ENCODE measurements at places on chromosomes 16 and 17. TPM values are rescaled to one million over a fixed set of nuclear protein-coding genes. Genes with fewer than 3 reads are reported as not detected.

DNA sequence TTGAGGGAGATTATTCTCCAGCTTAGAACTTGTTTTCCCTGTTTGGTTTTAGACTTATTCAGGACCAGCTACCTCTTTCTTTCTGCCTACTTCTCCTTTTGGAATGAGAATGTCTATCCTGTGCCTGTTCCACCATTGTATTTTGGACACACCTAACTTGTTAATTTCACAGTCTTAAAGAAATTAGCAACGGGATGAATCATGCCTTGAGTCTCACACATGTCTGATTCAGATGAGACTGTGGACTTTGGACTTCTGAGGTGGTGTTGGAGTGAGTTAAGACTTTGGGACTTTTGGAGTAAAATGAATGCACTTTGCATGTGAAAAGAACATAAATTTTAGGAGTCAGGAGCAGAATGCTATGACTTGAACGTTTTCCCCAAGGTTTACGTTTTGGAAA is 581.4 kb downstream of the CDH11 start:
- no peak for DNase-seq
- H3K27ac ChIP-seq: no peak overlapping the region
- H3K4me3 ChIP-seq: no peak overlapping the region
- H3K27me3 ChIP-seq: no peaks in the 10 kb centered on the region
- no peaks in the 10 kb centered on the region for H3K36me3 ChIP-seq
- H3K4me1 ChIP-seq: no peaks in the 10 kb centered on the region

DNA sequence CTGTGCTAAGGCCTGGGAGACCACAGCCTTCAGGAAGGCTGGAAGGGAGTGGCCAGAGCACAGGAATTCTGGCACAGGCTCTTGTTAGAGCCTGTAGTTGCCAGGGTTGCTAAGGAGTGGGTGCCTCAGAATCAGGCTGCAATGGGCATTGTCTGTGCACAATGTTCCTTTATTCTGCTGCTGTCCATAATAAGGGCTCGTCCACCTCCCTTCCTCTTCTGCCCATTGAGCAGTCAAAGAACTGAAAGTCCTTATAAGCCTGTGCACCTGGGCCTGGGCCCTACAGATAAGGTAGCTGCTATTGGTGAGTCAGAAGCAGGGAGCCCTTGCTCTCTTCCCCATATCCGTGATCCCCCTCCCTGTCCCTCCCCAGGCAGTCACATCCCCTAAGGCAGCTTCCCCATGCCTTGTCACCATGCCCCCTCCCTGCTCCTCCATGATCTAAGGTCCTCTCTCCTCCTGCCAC is 5.4 kb upstream of the CNGB1 start:
- H3K4me1 ChIP-seq: no peaks in the 10 kb centered on the region
- H3K36me3 ChIP-seq: no peaks in the 10 kb centered on the region
- no peaks in the 10 kb centered on the region for H3K27me3 ChIP-seq
- no peak overlapping the region for H3K4me3 ChIP-seq

GRCh38 chr17:37735165-37735564 is 9.7 kb downstream of the HNF1B start:
- H3K4me3 ChIP-seq: no peak overlapping the region
- DNase-seq: no peak
- no peak overlapping the region for H3K27ac ChIP-seq
- no peaks in the 10 kb centered on the region for H3K36me3 ChIP-seq
- peaks cover 2% of the 10 kb centered on the region for H3K4me1 ChIP-seq
- H3K27me3 ChIP-seq: peaks cover 49% of the 10 kb centered on the region

GRCh38 chr17:75239214-75239613 is 22.2 kb downstream of the GGA3 start:
- no peak overlapping the region for H3K27ac ChIP-seq
- no peaks in the 10 kb centered on the region for H3K27me3 ChIP-seq
- no peak for DNase-seq
- no peaks in the 10 kb centered on the region for H3K4me1 ChIP-seq
- no peak overlapping the region for H3K4me3 ChIP-seq

Gene KRTAP9-4
- not detected for total RNA-seq

All from transverse colon (tissue), 4 donors.